ENCODE measurements at places on chromosomes 7 and 10. TPM values are rescaled to one million over a fixed set of nuclear protein-coding genes. Genes with fewer than 3 reads are reported as not detected.

DNA sequence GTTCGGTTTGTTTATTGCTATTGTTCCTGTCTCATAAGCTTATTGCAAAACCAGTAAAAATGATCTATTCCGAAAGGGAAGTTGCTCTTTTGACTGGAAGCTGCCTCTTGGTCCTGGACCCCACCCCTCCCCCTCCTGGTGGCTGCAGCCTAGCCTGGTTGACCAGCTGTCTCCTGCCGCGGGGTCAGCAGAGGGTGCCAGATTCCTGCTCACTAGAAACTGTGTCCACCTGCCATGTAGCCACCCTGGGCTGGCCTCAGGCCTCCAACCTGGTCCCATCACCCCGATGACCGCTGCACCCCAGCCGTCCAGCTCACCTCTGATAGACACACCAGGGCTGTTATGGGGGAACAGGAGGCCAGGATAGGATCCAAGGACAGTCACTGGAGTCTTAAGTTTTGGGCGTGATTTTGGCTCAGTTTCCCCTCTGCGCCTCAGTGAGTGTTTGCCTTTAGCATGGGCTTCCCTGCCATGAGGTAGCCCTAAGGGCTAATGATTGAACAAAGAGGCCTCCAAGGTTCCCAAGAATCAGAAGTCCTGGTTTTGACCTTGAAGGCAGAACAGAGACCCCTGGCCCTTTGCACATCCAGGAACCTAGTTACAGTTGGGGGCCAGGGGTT is 32.9 kb upstream of the SLF2 start:
- DNase-seq = peak; percentile 46

GRCh38 chr10:120172356-120172755 is 279.8 kb downstream of the SEC23IP start:
- DNase-seq = no peak

GRCh38 chr10:74061104-74061503 is 63.2 kb downstream of the VCL start:
- DNase-seq = no peak

GRCh38 chr10:86234107-86234506 is 132.5 kb downstream of the GRID1 start:
- no peak for DNase-seq

- no peak for DNase-seq
These were observed 19.8 kb downstream of the COL1A2 start for GRCh38 chr7:94414481-94414880.

GRCh38 chr7:4225361-4225771 is 456.7 kb upstream of the FOXK1 start:
- DNase-seq = no peak

DNA sequence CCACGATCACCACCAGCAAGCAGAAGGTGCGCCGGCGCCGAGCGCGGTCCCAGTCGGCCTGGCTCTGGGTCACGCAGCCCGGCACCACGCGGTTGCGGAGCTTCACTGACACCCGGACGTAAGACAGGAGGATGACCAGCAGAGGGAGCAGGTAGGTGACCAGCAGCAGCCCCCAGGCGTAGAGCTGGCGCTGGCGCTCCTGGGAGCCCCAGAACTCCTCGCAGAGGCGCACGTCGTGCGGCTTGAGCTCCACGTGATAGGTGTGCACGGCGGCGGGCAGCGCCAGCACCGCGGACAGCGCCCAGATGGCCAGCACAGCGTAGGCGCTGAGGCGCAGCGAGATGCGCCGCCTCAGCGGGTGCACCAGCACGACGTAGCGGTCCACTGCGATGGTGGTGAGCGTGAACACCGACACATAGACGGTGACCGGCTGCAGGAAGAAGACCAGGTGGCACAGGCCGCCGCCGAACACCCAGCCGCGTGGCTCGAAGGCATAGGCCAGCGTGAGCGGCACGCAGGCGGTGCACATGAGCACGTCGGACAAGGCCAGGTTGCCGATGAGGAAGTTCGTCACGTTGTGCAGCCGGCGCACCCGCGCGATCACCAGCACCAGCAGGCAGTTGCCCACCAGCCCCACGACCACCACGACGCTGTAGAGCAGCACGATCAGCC is 920 bp downstream of the PRLHR start:
- peak; percentile 81 for DNase-seq

GRCh38 chr10:119313644-119314043 is 106.3 kb downstream of the GRK5 start:
- DNase-seq = no peak

GRCh38 chr7:94054130-94054529 is 50.0 kb upstream of the BET1 start:
- DNase-seq = no peak

- no peak for DNase-seq
These were observed 55.6 kb downstream of the ARHGAP22 start for GRCh38 chr10:48549236-48549635.

DNA sequence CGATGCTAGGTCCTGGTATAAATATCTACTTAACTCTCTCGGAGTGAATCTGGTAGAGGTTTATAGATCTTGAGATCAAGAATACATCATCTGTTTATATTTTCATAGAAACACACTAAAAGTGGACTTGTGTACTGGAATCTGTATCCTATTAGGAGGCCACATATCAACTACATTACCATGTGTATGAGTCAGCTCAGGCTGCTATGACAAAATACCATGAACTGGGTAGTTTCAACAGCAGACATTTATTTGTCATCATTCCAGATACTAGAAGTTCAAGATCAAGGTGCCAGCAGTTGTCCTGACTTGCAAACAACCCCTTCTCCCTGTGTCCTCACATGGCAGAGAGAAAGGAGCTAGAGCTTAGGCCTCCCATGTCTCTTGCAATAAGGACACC is 113.9 kb upstream of the PFKP start:
- no peak for DNase-seq

DNA sequence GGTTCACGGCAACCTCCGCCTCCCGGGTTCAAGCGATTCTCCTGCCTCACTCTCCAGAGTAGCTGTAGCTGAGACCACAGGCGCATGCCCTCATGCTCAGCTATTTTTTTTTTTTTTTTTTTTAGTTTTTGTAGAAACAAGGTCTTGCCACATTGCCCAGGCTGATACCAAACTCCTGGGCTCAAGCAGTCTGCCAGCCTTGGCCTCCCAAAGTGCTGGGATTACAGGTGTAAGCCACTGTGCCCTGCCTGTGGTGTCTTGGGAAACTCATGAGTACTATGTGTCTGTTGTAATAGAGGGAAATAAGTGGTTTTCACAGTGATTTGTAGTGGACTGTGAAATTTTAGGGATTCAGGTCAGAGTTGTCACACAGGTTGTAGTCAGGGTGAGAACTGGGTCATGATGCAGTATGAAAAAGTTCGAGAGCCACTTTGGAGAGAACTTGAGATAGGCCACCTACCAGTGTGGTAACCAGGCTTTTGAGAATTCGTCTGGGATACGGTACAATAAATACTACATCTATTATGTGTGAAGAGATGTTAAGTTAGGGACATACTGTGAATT is 30.4 kb downstream of the SIRT1 start:
- DNase-seq = no peak

DNA sequence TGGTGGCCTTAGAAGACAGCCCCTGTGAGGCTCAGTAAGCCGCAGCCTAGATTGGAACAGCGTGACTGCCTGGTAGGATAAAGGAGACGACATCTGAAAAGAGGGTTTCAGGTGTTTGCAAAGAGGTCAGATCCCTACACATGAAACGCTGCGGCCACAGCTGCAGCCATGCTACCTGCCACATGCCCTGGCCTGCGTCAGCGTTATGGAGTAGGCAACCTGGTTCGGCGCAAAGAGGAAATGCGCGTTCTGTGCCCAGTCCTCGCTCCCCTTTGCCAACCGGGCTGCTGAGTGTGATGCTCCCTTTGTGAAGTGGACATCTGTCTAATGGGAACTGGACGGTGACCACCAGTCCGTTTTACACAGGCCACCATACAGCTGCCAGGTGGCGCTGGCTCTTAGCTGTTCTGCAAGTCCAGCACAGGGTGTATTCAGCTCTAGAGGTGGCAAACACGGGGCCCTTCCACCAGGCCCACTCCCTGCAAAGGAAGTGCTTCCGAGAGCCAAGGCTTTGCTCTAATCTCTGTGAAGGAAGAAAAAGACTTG is 160.3 kb downstream of the CELF2 start:
- DNase-seq = no peak

DNA sequence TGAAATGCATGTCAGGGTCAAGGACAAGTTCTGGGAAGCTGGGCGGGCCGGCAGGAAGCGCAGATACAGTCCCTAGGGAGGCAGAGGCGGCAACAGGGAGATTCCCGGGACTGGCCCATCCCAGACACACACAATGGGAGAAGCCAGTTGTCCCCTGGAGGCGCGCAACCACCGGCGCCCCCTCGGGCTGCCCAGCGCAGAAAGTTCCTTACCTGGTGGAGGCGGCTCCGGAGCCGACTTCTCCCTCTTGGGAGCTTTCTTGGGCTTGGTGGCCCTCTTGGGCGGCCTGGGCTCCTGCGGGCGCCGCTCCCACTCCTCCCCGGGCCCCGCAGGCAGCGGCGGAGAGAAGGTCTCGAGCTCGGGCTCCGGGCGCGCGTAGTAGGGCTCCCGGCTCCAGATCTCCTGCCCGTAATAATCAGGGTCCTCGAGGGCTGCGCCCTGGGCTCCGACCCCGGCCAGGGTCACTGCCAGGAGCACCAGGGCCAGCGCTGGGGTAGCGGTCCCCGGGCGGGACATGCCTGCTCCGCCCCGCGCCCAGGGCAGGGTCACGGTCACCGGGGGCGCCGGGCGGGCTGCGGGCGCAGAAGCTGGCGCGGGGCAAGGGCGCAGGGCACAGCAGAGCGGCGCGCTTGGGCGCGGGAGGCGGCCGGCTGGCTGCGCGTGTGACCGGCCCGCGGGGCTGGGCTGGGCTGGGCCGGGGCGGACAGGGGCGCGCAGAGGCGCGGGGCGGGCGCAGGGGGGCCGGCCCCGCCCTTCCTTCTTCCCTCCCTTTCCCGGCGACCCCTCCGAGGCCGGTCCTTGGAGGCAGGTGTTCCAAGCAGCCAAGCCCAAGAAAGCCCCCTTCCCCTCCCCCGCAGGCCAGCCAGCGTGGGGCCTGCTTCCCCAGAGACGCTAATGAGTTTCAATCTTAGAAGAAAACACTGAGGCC is at the start of gene CPXM2:
TSS of gene CPXM2 (minus strand) at position 664 of the 928 bp plus-strand sequence. CDS start at position 516, 148 bp downstream.
- DNase-seq = peak; percentile 20

DNA sequence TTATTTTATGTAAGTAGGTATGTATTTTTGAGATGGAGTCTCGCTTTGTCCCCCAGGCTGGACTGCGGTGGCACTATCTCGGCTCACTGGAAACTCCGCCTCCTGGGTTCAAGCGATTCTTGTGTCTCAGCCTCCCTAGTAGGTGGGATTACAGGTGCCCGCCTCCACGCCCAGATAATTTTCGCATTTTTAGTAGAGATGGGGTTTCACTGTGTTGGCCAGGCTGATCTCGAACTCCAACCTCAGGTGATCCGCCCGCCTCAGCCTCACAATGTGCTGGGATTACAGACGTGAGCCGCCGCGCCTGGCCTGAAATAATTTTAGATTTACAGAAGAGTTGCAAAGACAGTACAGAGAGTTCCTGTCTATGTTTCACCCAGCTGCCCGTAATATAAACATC is 37.5 kb downstream of the PFKFB3 start:
- DNase-seq = no peak

GRCh38 chr10:57874810-57875209 is 392.9 kb downstream of the IPMK start:
- DNase-seq = no peak

DNA sequence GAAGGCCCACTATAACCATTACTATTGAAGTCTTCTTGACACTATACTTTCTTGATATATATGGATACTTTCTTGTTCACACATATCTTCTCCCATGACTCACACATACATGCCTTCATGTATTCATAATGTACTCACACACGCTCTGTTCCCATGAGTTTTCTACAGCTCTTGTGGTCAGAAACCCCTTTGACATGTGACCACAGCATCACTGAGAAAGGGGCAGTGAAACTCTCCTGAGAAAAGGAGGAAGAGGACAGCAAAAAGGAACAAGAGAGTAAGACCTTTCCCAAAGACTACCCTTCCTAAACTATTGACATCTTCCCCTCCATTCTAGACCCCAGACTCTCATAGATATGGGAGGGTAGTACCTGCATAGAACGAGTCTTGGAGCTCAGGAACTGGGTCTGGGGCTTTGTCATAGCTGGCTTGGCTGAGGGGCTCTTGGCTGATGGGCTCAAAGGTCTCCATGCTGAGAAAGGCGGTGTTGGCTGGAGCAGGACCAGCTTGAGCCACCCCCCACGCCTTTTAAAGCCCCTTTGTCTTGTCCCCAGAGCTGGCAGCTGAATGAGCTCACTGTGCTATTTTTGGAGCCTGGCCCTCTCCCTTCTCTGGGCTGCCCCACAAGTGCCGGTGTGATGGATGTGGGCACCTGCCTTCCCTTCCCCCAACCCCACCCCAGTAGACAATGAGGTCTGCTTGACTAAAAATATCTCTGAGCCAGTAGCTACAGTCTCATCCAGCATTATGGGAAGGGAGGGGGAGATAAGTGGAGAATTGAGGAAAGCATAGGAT is 5.1 kb downstream of the SYNPO2L start:
- DNase-seq = no peak

DNA sequence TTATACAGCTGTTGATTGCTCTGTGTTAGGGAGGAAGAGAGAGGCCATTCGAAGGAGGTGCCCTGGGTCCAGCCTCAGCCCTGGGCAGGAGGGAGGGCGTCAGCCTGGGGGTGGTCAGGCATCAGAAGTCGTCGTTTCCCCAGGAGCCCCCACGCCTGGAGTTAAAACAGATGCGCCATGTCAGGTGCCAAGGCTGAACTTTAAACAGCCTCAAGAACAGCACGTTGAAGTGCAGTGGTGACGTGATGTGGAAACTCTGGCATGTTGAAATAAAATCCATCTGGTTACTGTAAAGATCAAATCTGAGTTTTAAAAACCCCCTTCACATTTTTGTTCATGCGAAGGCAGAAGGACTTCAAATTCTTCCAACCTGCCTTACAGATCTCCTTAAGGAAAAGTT is 128.4 kb upstream of the PPP2R2D start:
- no peak for DNase-seq

DNA sequence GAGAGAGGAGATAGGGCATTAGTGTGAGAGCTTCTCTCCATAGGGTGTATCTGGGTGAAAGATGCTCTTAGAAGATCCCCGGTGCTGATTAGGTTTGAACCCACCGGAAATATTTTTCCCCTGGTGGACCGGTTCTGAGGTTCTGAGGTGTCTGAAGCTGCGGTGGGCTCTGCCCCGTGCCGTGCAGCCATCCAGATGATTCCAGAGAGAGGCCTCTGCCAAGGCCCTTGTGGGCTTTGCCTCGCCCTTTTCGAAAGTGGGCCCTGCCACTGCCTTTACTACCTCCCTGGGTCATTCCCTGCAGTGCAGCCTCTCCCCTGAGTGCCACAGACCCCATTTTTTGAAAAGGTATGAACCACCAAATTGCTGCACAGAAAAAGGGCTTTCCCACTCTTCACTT is 2.8 kb downstream of the GIMAP8 start:
- DNase-seq = no peak

OPALIN gene
- not detected for total RNA-seq

CDNF gene
- total RNA-seq = 1.9 TPM

HGF gene
- 0.82 TPM for total RNA-seq

HECW1 gene
- 0.15 TPM for total RNA-seq

VWC2 gene
- total RNA-seq = 0.05 TPM

CRTAC1 gene
- total RNA-seq = 37.3 TPM

Data from endothelial cell (in vitro differentiated cells).